ENCODE measurements at places on chromosomes 6 and 20.
A peak's percentile ranks its signal among the peaks of the same experiment; 100 is the strongest.

- DNase-seq = no peak
Observed at GRCh38 chr20:13423472-13424173, 202.5 kb downstream of the ISM1 start.

DNA sequence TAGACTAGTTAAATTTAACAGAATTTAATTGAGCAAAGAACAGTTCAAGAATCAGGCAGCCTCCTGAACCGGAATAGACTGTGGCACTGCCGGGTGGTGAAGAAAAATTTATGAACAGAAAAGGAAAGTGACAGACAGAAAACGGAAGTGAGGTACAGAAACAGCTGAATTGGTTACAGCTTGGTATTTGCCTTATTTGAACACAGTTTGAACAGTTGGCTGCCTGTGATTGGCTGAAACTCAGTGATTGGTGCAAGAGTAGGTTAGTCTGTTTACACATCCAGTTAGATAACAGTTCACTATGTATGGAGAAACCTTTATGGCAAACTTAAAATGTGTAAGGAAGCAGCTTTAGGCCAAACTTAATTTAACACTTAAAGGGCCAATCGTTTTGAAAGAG, 116.0 kb upstream of the CITED2 start:
- no peak for DNase-seq

GRCh38 chr6:30168741-30169140, 5.4 kb downstream of the TRIM15 start:
- DNase-seq = no peak

DNA sequence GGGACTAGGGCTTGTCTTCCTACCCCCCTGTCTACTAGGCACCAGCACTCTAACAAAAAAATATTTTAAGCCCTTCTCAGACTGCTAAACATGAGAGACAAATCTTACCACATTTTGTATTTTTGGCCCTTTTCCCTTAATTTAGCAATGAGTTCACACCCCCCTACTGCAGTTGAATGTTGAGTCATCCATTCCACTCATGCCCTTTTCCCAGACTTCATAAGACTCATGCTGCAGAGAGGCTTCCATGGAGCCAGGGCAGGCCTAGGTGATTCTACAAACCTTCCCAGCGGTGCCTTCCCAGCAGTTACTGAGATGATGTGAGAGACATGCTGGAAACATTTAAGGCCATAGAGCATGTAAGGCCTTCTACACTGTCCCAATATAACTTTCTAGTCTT, 53.9 kb downstream of the PXDC1 start:
- no peak for DNase-seq

DNA sequence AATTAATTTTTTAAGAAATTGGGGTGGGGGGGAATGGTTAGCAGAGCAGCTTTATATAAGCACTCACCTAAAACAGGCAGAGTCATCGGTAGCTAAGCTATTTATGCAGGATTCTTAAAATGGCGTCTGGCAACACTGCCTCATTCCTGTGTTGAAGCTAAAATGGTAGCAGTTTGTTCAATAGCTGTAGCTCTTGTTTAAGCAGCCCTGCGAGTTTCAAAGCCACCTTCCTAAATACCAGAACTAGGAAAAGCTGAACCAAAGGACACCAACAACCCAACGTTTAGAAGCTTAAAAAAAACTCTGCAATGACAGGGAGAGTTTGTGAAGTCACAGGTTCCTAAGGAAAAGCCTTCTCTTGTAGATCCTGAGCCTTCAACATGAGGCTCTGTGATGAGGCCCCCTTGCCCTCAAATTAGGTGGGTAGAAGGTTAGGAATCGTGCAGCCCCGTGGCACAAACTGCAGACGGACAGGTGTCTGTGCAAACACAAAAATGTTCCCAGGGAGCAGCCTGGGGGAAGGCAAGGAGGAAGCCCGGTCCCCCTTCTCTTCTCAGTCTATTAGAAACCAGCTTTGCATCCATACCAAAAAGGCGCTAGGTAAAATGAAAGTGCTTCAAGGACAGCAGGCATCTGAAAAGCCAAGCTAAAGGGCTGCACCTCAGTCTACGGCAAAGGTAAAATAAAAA, 4.7 kb downstream of the ZMYND8 start:
- no peak for DNase-seq

DNA sequence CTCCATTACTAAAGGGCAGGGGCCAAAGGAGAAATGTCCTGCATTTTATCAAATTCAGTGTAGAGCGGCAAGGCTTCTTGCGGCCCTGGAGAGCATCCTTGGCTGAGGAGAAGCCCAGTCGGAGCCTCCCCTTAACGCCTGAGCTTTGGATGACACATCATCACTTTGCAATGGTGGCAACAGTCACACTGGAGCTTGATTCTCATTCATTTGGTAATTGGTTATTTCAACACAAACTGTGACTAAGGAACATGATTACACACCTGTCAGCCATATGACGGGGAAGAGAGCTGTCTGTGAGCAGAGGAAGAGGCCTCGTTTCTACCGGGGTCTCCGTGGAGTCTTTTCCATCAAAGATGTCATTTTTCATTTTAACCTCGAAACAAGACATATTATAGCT, 81.4 kb downstream of the SOBP start:
- DNase-seq = no peak

DNA sequence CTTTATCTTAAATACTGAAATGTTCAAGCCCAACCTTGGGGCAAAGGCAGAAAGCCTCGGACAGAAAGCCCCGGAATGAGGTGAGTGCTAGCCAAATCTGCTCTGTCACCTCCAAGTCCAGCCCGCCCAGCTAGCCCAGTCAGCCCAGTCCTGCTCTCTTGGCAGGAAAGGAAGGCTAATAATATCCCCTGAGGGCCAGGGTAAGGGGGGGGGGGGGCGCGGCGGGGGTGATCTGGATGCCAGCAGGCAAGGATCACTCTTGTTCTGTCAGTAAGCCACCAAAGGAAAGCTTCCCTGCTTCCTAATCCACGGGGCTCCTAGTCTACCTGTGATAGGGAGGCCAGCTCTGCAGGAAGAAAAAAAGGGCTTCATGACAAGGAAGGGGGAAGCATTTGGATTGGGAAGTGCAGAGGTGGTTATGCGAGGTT, 1.1 kb downstream of the NDRG3 start:
- DNase-seq = no peak

GRCh38 chr6:144062786-144063185, 32.6 kb downstream of the SF3B5 start:
- no peak for DNase-seq

DNA sequence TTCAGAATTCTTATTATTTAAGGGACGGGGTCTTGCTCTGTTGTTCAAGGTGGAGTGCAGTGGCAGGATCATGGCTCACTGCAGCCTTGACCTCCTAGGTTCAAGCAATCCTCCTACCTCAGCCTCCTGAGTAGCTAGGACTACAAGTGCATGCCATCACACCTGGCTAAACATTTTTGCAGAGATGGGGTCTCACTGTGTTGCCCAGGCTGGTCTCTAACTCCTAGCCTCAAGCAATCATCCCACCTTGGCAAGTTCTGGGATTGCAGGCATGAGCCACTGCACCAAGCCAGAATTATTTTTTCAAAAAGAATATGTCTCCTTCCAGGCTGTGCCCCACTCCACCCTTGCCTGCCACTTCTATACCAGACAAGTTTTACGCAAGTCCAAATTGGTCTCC, 190.1 kb upstream of the SUPT3H start:
- no peak for DNase-seq

- no peak for DNase-seq
Observed at GRCh38 chr6:129120856-129121638, 238.1 kb downstream of the LAMA2 start.

GRCh38 chr20:18005170-18005989, 36.6 kb downstream of the MGME1 start:
- DNase-seq = no peak

DNA sequence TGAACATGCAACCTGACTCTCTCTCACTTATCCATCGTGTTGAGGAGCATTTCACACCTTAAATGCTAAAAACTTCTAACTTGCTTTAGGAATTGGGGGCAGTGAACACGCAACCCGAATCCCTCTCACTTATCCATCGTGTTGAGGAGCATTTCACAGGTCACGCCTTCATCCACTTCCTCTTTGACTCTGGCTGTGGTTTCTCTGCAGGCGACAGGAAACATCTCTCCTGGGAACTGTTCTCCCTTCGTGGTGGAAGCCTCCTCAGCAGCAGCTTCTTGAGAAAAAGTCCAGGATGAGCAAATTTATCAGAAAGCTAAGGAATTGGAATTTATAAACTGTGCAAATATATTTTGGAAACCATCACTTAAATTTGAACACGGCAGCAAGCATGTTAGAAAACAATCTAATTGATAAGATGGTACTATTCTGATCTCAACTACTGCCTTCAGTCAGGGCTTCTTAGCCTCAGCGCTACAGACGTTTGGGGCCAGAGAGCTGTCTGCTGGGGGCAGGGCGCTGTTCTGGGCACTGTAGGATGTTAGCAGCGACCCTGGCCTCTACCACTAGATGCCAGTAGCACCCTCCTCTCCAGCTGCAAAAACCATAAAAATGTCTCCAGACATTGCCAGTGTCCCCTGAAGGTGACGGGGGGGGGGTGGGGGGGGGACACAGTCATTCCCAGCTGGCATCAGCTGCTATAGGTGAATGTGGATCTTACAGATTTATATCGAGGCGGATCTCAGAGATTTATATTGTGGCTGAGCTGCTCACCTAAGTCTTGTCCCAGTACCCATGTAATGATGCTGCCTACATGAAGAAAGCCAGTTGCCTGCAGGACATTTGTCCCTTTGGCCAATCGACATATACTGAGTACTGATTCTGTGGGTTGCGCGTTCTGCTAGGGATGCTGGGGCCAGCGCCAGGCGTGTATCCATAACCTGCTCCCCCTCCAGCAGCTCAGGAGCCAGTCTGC, 26.2 kb downstream of the CTCFL start:
- DNase-seq = peak; percentile 45

- DNase-seq = peak; percentile 92
Observed at GRCh38 chr6:27772261-27773001, 139.8 kb downstream of the OR2B2 start.

DNA sequence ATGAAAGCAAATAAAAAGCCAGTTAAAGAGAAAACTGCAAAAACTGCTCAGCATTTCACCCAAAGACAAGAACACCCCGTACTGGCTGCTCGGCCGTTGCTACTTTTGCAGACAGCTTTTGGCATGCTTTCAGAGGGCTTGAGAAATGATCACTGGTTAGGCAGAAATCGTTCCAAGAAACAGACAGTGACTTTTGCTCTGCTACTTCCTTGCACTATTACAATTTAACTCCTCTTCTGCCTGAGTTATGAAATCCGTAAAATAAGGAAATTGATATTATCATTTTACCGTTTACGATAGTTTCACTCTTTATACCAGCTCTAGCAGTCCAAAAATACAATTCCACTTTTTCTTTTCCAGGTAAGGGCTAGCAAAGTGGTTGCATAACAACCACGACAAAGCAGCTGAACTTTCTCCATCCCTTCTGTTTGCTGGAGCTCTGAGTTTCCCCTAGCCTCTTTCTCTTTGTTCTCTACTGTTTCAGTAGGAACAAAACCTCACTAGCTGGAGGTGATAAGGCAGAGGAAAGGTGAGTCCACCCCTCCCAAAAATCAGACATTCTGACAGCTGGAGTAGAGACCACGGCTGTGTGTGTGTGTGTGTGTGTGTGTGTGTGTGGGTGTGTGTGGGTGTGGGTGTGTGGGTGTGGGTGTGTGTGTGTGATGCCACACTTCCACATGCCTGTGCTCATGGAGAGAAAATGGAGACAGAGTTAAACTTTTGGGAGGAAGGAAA, 191.8 kb upstream of the RREB1 start:
- no peak for DNase-seq

GRCh38 chr6:11036977-11037430, 7.1 kb downstream of the ELOVL2 start:
- no peak for DNase-seq

GRCh38 chr6:14128012-14128411, 10.4 kb downstream of the CD83 start:
- no peak for DNase-seq

- no peak for DNase-seq
Observed at GRCh38 chr6:39181333-39181732, 47.9 kb downstream of the KCNK5 start.

DNA sequence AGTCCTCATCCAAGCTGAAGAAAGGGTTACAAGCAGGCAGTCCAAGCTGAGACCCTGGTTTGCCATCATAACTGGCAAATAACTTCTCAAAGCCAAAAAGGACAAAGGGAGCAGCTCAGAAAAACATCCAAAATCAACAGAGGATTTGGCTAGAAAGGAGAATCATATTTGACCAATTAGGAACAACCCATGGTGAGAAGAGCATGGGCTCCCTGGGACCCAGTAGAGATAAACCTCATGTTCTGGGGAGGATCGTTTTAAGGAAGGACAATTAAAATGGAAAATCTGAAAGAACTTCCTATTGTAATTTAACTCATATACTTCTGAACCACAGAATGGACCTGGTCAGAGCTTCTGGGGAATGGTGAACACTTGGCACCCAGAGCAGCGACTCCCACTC, 71.5 kb downstream of the PRND start:
- no peak for DNase-seq

GRCh38 chr6:86192123-86192522, 549.4 kb upstream of the SYNCRIP start:
- DNase-seq = no peak

DNA sequence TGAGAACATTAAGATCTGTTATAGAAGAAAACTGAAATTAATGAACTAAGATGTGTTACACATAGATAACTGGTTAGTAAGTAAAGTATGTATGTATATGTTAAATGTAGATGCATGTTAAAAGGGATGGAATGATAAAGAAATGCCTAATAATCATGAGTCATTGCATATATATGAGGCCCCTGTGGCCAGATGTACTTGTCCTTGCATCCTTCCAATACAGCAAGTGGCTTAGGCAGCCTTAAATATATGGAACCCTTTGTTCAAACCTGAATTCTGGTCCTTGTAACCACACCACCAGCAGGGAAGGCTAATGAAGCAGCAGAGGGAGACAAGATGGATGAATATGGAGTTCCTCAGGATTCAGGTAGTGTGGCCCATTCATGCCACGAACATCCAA, 9.8 kb upstream of the AKAP7 start:
- DNase-seq = no peak

GRCh38 chr6:140542863-140543262, 1168.4 kb upstream of the CITED2 start:
- DNase-seq = no peak

- DNase-seq = no peak
Observed at GRCh38 chr20:51129147-51129776, 106.4 kb upstream of the KCNG1 start.

- no peak for DNase-seq
Observed at GRCh38 chr6:45625191-45625664, 247.5 kb upstream of the SUPT3H start.

GRCh38 chr6:104522533-104522932, 337.2 kb downstream of the HACE1 start:
- no peak for DNase-seq
